ENCODE measurements at places on chromosomes 16 and 17.

DNA sequence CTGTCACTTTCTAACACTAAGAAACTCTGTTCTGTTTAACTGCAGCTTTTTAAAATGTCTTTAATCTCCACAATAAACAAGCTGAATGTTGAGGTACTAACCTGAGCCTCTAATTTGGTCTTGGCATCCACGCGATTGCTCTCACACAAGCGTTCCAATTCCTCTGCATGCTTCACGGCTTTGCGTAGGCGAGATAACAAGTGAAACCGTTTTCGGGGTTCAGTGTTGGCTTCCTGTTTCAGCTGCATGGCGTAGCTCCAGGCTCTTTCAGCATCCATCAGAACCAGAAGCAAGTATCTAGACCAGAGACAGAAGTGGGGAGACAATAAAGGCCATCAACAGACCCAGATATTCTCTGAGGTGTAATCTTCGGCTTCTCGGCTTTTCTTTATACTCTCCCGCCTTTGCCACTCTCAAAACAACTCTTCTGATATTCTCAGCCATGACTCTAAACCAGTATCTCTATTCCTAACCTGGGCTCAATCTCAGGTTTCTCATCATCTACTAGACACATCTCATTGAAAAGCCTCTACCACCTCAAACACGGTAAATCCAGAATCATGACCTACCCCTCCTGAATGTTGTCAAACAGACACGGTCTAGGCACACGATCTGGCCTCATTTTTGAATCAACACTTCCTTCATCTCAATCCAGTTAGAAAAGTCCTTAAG is 8.3 kb downstream of the SRP68 start:
- no peak for DNase-seq

- no peak for DNase-seq
Observed at GRCh38 chr17:44865931-44866330, 18.2 kb downstream of the HIGD1B start.

DNA sequence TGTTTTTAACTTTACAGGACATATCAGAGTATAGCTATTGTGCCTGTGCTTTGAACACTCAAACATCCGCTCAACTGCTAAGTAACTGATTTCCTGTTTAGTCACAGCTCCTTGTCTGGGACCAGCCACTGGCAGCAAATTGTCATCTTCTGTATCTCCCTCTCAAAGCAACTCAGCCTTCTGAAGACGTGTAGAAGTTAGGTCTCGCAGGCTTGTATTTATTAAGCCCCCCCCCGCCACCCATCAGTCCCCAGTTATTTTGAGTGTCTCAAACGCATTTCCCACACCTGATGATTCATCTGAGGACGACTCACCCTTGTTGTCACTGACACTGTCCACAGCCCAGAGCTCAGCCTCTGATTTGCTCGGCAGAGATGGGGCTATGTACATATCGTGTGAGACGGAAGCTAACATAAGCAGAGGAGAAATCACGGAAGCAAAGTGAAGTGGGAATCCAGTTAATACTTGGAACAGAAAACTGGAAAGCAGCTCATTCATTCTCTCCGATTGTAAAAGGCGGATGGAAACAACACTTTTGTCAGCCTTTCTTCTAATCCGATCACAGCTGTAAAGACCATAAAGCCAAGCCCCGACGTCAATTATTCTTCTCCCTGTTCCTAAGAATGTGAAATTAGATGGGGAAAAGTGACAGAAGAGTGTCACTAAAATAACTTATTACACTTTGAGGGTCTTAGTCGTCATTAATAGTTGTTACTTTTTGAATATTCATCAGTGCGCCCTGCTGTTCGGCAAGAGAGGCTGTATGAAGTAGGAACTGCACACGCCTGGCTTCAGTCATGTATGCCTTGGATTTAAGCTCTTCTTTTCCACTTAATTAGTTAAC is 64.2 kb downstream of the PITPNC1 start:
- peak; percentile 37 for DNase-seq

DNA sequence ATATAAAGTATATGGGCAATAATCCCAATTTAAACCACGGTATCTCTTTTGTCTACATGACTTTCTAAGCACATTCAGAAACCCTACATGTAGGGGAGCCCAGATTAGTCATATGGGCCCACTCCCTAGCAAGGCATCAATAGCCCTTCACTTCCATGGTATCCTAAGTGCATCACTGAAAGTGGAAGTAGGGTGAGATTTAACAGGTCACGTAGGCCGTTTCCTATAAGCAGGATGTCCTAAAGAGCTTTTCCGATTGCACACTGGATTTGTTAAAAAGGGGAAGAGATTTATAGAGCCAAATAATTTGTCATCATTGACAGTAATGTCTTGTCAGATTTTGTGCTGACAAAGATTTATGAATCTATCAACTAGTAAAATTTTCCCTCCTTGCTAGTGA is 39.0 kb downstream of the CA4 start:
- no peak for DNase-seq

GRCh38 chr17:35907691-35908090 is 22.9 kb downstream of the RDM1 start:
- no peak for DNase-seq

DNA sequence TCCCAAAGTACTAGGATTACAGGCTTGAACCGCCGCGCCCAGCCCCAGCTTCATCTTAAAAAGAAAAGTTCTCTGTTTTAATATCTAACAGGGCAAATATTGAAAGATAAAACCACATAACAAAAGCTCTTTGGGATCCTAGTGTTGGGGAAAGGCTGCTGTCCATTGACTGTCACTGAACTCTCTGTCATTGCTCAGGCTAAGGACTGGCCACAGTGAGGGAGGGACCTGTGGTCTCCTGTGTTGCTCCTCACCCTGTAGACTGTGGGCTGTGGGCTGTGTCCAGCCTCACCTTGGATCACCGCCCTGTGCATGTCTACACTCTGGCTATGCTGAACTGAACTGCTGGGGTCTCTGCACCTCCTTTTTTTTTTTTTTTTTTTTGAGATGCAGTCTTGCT is 11.3 kb upstream of the PYDC1 start:
- no peak for DNase-seq

GRCh38 chr17:76087531-76087930 is 8.5 kb downstream of the ZACN start:
- DNase-seq: no peak

- DNase-seq: no peak
Observed at GRCh38 chr16:85029408-85029784, 1.8 kb downstream of the KIAA0513 start.

DNA sequence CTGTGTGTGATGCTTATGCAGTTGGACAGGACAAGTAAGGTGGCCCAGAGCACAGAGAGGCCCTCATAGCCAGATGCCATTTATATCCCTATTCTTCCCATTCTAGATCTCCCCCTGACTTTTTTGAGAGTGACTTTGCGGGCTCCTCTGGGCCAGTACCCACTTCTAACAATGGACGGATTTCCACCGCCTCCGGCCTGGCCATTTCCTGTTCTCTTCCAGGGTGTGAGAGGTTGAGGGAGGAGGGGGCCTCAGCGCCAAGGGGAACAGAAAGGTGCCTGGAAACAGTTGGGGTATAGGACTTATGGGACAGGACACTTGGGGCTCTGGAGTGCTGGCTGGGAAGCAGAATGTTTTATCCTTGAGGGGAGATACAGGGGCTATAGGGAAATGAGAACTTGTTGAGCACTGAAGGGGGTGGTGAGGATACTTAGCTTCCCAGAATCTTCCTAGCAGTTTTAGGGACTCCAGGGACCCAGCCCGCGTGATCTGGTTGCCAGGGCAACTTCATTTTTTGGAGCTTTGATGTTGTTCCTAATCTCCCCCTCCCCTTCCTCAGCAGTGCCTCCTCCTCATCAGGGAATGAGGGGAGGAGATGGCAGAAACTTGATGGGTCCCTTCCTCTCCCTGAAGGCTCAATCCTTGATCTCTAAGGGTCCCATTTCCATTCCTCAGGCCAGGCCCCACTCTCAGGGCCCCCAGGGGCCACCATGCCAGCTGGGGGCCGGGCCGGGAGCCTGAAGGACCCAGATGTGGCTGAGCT is 3.6 kb downstream of the TAOK2 start:
- DNase-seq: no peak

- peak; percentile 66 for DNase-seq
Observed at GRCh38 chr17:1190751-1191331, 11.1 kb upstream of the ABR start.

- no peak for DNase-seq
Observed at GRCh38 chr17:77042476-77043231, 98.1 kb upstream of the SEC14L1 start.

GRCh38 chr17:57033296-57033695 is 51.8 kb upstream of the AKAP1 start:
- DNase-seq: no peak

DNA sequence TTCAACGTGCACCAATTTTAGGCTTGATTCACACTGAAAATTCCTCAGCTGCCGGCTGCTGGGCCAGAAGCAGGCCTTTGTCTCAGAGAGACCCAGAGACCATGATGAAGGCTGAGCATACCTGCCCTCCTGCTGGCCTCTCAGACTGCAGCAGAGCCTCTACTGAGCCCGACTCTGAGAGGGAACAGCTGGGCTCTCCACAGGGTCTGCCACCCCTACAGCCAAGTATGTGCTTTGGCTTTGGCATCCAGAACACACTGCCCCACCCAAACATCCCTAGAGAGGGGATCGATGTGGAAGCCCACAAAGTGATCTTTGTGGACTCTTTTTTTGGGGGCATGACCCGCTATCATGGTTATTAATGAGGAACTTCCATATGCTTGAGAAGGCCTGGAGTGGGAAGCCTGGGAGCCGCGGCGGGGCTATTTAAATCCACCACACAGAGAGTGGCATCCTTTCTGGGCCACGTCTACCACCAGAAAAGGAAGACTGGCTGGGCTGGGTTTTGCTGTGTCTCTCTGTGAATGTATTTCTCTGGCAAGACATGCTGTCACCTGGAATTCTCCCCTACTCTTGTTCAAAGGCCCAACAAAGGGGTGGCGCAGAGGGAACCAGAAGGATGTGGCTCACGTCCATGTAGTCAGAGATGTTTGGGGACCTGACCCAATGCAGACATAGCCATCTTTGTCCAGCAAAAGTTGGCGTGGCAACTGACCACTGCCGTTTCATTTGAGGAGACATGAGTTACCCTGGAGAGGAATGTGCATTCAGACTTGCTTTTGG is 69.3 kb downstream of the GNAO1 start:
- DNase-seq: no peak

- peak; percentile 69 for DNase-seq
Observed at GRCh38 chr17:72613806-72614292, 478.6 kb downstream of the SLC39A11 start.

GRCh38 chr16:24507959-24508480 is 31.3 kb upstream of the RBBP6 start:
- no peak for DNase-seq

- peak; percentile 66 for DNase-seq
Observed at GRCh38 chr17:62140836-62141235, 75.8 kb upstream of the MED13 start.

DNA sequence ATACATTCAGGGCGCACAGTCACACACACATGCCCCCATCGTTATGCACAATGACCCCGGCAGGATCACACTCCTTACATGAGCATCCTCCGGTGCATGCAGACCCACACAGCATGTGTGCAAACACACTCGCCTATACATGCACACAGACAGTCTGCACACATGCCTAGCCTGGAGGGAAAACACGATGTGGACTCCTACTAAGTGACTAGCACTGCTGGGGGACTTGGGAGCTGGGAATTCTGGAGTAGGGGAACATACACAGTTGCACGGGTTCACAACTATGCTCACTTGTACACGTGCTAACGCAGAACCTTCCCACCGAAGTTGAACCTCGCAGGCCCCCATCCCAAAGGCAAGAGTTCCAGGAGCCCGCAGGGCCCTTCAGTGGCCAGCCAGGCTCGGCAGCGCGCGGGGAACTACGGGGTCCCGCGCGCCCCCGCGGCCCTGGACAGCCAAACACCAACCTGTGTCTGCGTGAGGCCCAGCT is 2.0 kb downstream of the DLX3 start:
- DNase-seq: no peak

- peak; percentile 22 for DNase-seq
Observed at GRCh38 chr17:3691617-3692067, 4.3 kb downstream of the P2RX5 start.

DNA sequence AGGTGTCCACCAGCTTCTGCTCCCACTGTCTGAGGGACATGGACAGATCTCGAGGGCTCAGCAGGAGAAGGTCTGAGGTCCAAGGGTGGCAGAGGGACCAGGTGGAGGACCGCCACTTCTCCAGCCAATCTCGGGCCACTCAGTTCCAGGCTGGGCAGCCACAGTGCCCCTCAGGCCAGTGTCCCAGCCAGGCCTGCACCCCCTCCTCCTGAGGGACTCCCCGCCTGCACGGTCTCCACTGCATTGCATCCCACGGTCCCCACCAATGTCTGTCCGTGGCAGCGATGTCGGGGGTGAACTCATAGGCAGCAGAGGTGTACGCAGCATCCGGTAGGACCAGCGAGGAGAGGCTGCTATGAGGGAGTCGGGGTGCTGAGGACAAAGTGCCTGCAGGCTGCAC is 64.2 kb upstream of the DOC2B start:
- DNase-seq: no peak

DNA sequence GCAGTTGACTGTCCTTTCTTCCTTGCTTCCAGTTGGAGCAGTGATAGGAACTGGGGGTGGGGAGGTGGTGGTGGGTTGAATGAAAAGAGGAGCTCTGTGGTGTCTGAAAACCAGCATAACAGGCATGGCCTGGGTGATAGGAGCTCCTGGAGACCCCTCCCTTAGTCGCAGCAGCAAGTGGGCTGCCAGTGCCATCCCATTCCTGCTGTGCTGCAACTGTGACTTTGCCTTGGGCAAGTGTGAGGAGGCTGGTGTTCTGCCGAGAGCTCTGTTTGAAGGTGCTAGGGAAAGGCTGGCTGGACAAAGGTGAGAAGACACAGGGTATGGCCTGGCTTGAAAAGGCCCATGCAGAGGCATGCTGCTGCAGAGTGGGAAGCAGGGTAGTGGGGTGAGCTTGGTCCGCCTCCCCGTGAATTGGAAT is 2.7 kb upstream of the CDK5R1 start:
- DNase-seq: no peak

DNA sequence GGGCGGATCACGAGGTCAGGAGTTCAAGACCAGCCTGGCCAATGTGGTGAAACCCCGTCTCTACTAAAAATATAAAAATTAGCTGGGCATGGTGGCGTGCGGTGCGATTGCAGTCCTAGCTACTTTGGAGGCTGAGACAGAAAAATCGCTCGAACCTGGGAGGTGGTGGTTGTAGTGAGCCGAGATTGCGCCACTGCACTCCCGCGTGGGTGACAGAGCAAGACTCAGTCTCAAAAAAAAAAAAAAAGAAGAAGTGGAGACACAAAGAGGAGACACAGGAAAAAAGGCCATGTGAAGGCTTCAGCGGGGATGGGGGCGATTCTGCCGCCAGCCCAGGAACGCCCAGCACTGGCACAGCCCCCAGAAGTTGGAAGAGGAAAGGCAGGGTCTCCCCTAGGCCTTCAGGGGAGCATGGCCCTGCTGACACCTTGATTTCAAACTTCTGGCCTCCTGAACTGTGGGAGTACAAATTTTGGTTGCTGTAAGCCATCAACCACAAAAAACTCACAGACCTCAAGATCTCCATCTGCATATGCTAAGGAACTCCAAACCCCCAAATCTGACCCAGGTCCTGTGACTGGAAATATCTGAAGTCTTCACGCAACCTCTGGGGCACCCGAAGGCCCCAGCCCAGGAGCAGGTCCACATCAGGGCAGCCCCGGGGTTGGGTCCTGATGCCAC is 7.0 kb downstream of the SGSH start:
- DNase-seq: peak; percentile 70
